ENCODE measurements at places on chromosomes 5 and 9.

DNA sequence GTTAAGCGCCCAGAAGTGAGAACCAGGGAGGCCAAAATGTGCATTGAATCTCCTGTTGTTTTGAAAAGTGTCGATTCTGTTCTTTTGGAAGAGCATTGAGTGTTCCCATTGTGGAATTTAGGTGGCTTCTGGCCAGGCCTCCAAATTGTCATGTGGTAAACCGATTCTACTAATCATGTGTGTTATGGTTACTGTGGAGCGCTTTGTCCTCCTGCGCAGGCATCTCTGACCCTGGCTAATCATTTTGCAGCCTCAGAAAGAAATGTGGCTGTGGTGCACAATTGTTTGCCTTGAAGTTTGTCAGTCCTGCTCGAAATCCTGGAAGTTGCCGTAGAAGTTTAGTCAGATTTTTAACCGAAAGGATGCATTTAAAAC is 121.3 kb downstream of the RASGRF2 start:
- DNase-seq = no peak

DNA sequence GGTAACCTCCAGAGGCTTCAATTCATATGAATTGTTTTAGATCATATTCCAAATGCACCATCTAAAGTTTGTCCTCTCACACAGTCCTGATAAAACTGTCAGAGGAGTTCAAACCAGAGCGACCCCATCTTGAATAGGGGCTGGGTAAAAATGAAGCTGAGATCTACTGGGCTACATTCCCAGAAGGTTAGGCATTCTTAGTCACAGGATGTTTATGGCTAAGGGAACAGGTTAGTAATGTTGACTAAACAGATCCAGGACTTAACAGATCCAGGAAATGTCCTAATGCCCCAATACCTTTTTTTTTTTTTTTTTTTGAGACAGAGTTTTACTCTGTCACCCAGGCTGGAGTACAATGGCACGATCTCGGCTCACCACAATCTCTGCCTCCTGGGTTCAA is 192.6 kb upstream of the PRDM9 start:
- no peak for DNase-seq

DNA sequence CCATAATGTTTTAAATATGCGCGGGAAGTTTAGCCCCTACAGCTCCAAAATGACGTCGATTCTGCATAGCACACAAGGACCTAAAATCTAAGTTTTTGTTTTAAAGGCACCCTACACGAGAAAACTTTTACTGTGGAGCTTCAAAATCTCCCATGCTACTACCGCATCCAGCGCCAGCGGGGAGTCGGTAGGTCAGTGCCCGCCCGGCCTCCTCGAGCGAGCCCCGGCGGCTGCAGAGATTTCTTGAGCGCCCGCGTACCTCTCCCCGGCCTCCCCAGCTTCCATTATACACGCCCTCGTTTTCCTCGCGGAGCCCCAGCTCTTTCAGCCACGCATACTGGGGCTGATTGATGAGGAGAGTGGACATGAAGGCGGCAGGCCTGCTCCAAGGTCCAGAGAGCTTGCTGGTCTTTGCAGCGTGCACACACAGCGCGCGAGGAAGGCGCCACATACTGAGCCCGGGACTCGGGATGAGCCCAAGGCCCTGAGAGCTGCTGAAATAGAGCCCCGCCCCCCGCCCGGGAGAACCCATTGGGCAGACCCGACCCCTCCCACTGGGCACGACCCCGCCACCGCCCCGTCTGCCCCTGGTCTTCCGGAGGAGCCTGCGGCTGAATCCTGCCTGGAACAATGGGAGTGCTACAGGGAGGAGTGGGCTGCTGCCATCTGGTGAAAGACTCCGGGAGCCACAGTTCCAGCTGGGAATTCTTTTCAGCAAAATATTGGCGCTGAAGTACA is at the start of gene ALDH7A1:
TSS of gene ALDH7A1 (minus strand) at position 472 of the 738 bp plus-strand sequence. CDS start at position 451, 21 bp downstream.
- peak; percentile 10 for DNase-seq

GRCh38 chr9:91077624-91078368 is 276.2 kb downstream of the SYK start:
- DNase-seq = no peak

DNA sequence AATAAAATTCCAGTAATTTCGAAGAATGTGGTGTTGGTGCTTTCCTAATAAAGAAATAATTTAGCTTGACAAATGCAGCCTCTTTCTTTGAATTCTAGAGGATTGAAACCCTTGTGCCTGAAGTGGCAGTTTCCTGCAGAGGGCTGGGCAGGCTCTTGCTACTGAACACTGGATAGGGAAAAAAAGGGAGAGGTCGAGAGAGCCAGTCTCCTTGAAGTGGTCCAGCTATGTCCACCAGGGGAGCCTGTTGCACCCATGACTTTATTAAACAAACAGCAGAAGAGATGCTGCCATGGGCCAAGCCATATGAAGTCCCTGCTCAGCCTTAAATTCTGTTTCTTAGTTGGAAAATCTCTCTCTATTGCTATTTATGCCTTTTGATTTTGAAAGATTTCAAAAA is 178.4 kb downstream of the SMARCA2 start:
- no peak for DNase-seq

DNA sequence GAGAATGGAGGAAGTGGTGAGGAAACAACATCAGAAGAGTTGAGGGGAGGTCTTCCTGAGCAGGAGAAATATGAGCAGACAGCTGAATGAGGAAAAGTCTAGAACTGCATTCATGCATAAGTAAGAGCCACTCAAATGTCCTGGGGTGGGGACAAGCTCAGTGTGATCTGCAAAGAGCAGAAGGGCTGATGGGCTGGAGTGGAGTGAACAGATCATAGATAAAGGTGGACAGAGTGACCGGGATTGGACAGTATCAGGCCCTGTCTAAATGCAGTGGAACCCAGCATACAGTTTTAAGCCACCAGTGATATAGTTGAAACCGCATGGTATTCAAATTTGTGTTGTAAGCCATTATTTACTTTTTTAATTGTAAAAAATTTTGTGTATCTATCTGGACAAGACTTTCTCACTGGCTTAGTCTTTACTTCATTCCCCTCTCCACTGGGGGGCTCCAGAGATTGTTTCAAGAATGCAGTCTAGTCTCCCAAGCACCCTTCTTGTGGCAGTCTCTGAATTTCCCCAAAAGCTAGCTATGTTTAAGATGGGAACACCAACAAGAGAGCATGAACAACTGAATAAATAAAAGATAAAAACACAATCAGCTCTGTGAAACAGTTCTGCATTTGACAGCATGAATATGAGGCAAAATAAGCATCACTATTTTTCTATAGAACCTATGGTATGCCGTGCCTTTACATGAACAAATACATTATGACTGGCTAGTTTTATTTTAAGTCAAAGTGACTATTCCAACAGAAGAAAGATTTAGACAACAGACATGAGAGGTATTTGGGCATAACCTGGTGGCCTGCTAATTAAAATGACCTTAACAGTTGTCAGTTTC is 10.7 kb upstream of the STK32A start:
- DNase-seq = no peak

DNA sequence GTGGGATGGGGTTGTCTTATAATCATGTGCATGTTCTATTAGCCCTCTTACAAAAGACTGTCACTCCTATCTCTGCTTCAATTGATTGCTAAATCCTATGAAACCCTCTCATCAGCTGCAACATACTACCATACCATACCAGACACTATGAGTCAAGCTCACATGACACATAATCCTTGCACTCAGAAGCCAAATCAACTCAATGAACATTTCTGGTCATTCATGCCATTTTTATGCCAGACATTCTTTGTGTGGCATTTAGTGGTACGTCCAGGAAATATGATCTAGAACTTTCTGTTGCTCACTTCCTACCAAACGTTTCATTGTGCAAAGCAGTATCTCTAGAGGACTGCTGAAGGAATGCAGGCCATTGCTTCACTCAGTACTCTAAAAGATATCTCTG is 159.2 kb upstream of the GNA14 start:
- DNase-seq = no peak

DNA sequence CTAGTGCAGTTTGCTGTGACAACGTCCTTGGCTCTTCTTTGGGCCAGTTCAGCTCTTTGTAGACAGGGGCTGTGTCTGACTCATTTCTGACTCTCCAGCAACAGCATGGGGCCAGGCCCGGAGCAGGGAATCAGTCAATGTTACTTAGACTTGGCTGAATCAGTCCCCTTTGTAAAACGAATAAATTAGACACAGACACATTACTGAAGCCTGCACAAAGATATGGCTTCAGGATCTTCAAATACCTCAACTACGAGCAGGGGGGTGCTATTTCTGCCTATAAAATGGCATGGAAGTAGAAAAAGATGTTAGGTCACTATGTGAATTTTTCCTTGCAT is 204.7 kb downstream of the TTLL11 start:
- no peak for DNase-seq

- DNase-seq = no peak
Measured at GRCh38 chr9:115910959-115911358, 242.6 kb upstream of the PAPPA start.

DNA sequence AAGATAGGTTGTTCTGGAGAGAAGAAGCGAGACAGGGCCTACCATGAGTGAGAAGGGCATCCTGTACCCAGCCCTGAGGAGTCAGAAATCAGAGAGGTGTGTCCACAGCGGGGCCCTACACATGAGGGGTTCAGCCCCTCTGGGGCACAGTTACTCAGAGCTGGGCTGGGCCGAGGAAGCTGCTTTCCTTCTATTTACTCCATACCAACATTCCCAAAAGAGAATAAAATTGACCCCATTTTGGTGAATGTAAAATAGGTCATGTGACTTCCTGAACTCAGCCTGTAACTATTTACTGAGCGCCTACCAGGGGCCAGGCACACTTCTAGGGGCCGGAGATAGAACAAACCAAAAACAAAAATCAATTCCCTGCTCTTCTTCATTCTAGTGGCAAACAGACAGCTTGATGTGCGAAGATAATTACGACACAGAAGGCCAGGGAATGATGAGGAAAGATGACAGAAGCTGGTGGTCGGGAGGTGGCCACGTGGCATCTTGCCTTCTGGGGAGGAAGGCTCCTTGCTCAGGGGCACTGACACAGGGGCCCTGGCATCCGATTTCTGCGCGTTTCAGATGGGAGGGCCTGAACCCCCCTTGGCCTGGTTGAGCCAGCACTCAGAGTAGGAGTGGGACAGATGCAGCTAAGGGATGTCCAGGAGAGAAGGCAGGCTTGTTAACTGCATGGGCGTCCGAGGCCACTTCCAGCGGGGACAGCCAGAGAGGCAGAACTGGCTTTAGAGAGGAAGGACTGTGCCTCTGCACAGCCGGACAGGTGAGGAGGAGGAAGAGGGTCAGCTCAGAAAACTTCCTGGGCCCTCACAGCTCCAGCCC is 121.8 kb downstream of the NSG2 start:
- DNase-seq = no peak

DNA sequence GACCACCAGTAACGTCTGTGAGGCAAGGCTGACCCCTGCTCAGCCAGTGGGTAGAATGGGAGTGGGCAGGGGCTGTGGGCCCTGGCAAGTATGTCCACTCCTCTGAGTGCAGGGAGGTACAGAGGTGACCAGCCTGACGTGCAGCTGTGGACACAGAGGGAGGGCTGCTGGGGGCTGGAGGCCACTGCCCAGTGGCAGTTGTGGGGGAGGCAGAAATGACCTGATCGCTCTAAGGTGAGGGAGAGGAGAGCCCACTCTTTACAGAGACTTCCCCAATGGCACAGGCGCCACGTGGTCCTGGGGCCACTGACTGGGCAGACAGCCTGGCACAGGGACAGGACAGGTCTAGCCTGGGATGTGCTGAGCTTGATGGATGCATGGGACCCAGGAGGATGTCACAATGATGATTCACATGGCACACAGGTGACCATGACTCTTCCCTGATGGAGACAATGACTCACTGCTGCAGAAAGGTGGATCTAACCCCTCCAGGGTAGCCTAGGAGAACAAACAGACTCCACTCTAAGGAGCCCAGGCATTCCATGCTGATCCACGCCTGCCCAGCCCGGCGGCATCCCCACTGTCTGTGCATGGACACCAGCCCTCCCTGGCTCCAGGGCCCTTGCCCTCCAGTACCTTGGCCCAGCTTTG is 7.7 kb downstream of the LPCAT1 start:
- DNase-seq = no peak

DNA sequence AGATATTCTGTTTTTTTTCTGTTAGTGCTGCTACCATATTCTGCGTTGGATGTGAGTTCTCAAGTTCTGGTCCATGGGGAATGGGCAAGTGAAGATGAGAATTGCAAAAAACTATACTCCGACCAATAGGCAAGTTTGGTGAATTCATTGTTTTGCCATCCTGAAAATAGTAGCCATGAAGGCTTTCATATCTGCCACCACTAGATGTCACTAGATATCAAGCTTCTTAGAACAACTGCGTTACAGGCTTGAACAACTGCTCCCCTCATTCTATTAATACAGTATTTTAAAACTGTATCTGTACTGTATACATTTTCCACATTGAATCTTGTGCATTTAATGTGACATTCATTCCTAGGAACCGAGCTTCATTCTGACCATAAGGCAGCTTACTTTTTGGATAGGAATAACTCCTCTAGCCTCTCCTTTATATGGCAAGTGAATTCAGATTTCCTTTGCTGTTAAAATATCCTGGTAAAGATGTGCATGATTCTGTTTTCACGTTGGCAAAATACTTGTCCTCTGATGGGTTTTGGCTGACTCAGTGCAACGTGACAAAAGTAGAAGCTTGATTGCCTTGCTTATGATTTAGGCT is 163.6 kb downstream of the SREK1 start:
- DNase-seq = no peak

- DNase-seq = no peak
Measured at GRCh38 chr9:28539434-28540070, 966.3 kb upstream of the C9orf72 start.

GRCh38 chr5:135210286-135211055 is 176.4 kb upstream of the PITX1 start:
- DNase-seq = no peak

DNA sequence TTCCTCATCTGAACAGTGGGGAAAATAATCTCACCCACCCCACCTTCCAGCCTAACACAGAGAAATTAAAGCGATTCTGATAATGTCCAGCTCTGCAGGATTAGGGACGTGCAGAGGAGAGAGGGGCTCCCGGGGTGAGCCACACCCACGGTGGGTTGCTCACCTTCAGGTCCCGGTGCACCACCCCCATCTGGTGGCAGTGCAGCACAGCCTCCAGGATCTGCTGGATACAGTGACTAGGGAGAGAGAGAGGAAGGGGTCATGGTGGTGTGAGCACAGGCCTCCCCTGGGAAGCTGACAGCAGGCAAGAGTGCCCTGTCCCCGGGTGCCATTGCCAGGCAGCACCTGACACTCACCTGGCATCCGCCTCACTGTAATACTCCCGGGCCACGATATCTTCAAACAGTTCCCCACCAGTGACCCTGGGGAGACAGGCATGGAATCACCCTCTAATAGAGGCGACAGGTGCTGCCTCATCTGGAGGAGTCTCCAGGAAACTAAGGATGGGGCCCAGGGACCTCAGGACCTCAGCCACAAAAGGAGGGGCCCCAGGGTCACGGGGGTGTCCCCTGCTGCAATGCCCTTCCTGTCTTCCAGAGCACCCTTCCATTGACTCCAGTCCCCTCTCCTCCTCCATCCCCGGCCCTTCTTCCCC is 33.0 kb downstream of the CAMK2A start:
- DNase-seq = no peak

GRCh38 chr9:135706288-135706687 is 4.3 kb downstream of the KCNT1 start:
- DNase-seq = no peak

- no peak for DNase-seq
Measured at GRCh38 chr9:131475956-131476776, 26.6 kb upstream of the POMT1 start.

- no peak for DNase-seq
Measured at GRCh38 chr5:122465031-122465577, 153.1 kb downstream of the SNCAIP start.

All from T-helper 1 cell (primary cell).